ENCODE measurements at places on chromosomes 13 and 19.

DNA sequence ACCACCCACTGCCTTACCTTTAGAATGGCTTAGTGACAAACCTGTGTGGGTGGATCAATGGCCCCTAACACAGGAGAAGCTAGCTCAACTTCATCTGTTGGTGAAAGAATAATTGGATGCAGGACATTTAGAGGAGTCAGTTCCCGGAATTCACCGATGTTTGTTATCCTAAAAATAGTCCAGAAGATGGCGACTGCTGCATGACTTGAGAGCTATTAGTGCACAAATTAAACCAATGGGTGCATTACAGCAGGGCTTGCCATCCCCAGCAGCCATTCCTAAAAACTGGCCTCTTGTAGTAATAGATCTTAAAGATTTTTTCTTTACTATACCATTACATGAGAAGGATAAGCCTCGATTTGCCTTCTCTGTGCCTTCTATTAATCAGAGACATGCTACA, 46.8 kb upstream of the ZNF726 start:
- DNase-seq = no peak

DNA sequence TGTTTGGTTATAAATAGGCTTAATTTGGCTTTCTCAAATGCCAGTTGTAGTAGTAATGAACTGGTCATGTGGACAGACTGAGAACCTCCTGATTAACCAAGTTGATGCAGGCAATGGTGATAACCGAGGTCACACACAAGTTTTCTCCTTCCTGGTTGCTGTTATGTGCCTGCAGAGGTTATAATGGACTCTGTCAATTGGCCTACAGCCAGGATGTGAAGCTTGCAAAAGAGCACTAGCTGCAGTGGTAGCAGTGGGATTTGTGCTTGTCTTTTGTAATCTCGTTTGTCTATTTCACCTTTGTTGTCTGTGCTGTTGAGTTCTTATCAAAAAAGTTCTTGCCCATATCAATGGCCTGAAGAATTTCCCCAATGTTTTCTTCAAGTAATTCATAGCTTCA, 20.6 kb downstream of the OR10H3 start:
- no peak for DNase-seq

- no peak for DNase-seq
Measured at GRCh38 chr19:54791476-54791875, 11.9 kb upstream of the KIR2DL4 start.

DNA sequence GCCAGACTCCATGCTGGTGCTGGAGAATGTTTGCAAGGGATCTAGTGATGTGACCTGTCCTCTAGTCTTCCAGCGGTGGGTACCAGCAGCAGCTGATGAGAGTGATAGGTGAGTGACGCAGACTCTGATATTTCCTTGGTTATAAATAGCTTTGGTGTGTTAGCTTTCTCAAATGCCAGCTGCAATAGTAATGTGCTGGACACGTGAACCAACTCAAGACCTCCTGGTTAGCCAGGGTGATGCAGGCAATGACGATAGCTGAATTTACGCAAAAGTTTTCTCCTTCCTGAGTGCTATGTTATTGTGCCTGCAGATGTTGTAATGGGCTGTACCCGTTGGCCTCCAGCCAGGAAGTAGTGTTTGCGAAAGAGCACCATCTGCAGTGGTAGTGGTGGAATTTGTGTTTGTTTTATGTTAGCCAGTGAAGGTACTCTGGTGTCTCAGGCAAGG, 129.5 kb downstream of the CYSLTR2 start:
- no peak for DNase-seq

DNA sequence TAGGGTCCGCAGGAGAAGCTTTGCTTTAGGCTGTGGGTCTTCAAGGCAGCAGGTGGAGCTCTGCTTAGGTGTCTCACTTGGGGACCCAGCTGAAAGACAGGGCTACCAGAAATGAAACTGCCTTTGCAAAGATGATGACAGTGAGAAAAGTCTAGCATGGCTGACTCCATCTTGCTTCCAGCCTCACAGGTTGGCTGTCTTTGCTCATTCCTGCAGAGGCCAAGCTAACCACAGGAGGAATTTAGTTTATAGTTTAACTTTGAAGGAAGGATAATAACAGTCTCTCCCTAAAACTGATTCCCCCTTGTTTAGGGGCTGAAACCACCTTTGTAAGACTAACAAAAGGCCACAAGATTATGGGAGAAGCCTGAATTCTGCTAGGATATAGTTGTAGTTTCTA, 252.4 kb downstream of the UQCRFS1 start:
- no peak for DNase-seq

- no peak for DNase-seq
Measured at GRCh38 chr13:32175307-32175706, 139.9 kb downstream of the ZAR1L start.

DNA sequence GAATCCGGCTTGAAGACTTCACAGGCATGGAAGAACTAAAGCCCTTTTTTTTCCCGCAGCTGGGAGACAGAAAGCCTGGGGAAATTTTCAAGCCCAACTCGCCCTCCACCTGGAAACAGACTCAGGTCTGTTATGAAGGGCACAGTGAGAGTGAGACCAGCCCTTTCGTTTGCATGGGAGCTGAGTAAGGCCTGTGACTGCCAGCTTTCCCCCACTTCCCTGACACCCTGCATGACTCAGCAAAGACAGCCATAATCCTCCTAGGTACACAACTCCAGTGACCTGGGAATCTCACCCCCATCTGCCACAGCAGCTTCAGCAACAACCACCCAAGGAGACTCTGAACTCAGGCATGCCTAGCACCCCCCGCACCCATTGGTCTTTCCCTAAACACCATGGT, 87.6 kb upstream of the ZNF91 start:
- no peak for DNase-seq

- DNase-seq = no peak
Measured at GRCh38 chr19:18425515-18426415, 6.6 kb downstream of the SSBP4 start.

DNA sequence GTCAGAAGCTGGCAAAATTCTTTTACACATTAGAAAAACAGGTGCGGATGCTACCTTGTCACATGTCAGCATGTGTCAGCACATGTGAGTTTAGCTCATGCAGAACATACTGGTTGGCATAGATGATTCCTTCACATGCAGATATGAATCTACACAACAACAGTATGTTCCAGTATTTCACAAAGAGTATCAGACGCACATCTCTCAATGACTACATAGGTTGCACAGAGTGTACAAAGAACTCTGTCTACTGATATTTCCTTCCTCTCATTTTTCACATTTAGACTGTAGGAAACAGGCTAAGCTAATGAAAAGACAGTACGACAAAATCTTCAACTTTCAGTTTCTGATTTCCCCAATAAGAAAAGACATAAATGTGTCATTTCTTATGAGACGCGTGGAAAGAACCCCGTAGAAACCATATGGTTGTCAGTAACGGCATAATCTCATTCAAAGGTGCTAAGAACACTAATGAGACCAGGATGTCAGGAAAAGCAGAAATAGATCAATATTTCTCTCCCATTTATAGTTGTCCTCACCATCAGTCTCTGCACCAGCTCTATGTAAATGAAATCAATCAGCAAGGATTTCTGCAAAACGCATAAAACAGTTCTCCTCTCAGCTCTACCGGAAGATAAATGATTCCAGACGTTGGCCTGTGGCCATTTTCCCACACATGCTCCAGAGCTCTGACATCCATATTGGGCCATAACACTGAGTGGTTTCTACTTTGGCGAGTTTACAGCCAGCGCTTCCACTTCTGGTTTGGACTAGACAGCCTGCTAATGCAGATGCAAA, 81.2 kb downstream of the STARD13 start:
- DNase-seq = no peak

DNA sequence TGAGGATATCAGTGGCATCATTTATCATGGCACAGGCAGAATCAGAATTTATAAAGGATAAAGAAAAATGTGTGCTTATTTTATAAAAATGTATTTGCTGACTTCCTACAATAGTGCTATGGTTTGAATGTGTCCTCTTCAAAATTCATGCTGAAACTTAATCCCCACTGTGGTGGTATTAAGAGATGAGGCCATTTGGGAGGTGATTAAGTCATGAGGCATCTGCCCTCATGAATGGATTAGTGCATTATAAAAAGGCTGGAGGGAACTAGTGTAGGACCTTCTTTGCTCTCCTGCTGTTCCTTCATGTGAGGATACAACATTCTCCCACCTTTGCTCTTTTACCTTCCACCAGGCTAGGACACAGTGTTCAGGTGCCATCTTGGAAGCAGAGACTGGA, 212.8 kb downstream of the RFC3 start:
- DNase-seq = no peak

GRCh38 chr19:30666301-30666803, 294.2 kb downstream of the ZNF536 start:
- DNase-seq = peak; percentile 58

- DNase-seq = no peak
Measured at GRCh38 chr19:39356647-39357046, 14.4 kb downstream of the SAMD4B start.

DNA sequence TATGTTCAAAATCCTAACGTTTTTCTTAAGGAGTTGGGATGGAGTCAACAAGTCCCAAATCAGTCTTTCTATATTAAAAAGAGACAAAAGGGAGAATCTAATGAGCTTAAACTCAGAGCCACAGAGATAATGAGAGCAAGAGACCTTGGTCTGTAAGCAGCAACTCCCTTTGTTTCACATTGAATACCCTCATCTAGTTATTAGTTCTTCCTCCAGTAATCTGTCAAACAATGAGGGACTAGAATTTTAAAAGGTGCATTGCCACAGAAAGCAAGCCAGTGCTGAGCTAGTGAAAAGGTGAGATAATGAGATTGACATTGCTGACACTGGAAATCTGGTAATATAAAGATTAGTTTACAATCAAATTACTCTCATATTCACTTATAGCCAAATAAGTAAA, 718.6 kb downstream of the DACH1 start:
- no peak for DNase-seq

DNA sequence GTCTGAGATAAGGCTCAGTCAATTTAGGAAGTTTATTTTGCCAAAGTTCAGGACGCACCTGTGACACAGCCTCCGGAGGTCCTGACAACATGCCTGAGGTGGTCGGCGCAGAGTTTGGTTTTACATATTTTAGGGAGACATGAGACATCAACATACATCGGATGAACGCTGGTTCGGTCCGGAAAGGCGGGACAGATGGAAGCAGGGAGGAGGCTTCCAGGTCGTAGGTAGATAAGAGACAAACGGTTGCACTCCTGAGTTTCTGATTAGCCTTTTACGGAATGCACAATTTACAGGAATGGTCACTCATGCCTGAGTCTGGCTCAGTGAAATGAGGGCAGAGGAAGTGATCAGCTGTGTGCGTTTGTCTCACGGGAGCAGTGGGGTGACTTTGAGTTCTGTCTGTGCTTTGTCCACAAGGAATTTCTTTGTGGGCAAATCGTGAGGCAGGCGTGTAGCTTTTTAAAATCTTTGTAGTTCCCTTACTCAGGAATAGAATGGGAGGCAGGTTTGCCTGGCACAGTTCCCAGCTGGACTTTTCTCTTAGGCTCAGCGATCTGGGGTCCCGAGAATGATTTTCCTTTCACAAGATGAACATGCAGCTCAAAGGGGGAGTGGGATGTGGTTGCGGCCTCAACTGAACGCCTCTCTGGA, 36.2 kb downstream of the C13orf46 start:
- DNase-seq = no peak

DNA sequence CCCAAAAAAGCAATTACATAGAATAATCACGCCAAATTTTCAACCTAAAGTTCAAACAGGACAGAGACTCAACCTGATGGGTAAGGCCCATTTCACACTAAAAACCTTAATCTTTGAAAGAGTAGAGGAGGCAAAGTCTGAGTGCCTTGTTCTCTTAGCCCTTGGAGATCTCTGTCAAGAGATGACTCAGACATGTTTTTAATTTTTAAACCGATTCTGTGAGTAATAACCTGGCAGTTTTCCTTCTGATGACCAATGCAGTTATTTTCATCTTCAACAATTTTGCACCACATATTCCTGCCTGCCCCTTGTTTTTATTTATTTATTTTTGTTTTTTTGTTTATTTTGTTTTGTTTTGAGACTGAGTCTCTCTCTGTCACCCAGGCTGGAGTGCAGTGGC, 11.5 kb upstream of the TNFSF9 start:
- no peak for DNase-seq

GRCh38 chr13:82758044-82758443, 1124.2 kb downstream of the SLITRK1 start:
- DNase-seq = no peak

- no peak for DNase-seq
Measured at GRCh38 chr13:51958217-51958547, 53.1 kb downstream of the ATP7B start.

DNA sequence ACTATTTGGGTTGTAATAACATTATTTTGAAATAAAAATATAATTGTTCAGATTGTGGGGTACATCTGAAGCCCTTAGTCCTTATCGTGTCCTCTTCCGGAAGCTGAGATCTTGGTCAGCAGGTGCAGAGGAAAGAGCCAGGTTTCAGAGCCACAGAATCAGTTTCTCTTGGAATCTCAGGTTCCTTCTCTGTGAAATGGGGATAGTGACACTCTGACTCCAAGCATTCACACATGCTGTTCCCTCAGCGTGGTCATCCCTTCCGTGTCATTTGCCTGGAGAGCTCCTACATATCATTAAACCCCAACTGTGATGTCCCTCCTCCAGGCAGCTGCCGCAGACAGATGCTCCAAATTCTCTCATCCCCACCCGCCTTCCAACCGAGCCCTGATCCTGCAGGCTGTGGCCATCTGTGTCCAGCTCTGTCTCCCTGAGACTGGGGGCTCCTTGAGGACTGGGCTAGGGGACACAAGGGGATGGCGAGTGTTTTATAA, 59.8 kb downstream of the AP1M1 start:
- DNase-seq = no peak

DNA sequence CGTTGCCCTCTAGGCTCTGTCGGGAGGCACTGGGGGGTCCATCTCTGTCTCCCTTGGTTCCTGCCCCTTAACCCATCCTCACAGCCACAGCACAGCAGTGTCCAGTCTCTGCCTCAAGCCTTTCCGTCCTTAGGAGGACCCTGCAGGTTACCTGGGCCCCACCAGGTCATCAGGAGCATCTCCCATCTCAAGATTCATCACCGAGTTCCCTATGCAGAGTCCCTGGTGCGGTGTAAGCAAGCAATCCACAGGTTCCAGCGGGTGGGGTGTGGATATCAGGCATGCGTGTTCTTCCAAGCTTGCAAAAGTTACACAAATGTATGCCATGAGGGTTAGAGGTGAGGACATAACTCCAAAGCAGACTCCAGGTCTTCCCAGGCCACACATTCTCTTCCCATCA, 20.9 kb upstream of the GAS6 start:
- DNase-seq = no peak

GRCh38 chr13:60590800-60591747, 194.1 kb downstream of the TDRD3 start:
- DNase-seq = no peak

DNA sequence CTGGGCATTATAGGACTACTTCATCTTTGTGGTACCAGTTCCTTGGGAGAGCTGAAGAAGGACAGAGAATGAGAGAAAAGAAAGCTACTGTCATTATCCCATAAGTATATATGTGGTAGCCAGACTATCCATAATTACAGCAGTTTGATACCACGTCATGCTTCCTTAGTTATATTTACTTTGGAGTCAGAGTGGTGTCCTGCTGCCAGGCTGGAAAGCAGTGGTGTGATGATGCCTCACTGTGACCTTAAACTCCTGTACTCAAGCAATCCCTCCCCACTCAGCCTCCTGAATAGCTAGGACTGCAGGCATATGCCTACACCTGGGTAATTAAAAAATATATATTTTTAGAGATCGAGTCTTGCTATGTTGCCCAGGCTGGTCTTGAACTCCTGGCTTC, 57.8 kb downstream of the WTIP start:
- DNase-seq = no peak

- DNase-seq = no peak
Measured at GRCh38 chr13:93290503-93290902, 63.9 kb downstream of the GPC6 start.

GRCh38 chr13:45040622-45041021, 51.3 kb downstream of the GPALPP1 start:
- DNase-seq = no peak

GRCh38 chr13:106385654-106386053, 149.8 kb downstream of the EFNB2 start:
- DNase-seq = no peak

Measured in nucleus accumbens (tissue), 56 donors.